ENCODE measurements at places on chromosomes 5 and 9.

- no peak for DNase-seq
Measured at GRCh38 chr5:118611332-118611945, 376.9 kb downstream of the DTWD2 start.

DNA sequence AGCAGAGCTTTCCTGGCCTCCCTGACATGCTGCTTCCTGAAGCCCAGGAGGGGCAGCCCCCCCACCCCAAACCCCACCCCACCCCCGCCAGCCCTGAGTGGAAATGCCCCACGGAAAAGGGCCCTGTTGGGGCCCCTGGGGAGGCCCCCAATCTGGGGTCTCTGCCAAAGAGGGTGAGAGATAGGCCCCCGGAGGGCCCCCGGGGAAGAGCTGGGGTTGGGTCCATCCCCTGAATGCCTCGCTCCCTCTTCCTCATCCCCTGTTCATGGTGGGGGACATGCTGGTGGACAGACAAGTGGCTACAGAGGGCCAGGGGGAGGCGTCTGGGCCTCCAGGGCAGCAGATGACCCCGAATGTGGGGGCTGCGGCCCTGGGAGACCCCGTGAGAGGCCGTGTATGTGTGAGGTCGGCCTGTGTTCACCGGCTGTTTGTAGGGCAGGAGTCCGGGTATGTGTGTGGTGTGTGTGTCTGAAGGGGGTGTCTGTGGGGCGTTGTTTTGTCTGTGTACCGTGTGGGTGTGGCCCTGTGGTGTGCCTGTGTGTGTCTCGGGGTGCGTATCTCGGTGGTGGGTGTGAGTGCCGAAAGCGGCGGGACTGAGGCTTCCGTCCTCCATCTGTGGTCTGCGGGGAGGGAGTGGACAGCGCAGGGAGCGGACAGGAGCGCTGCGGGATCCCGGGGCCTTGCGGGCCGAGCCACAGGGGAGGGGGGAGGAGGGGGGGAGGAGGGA is 11.3 kb downstream of the C9orf50 start:
- no peak for DNase-seq

DNA sequence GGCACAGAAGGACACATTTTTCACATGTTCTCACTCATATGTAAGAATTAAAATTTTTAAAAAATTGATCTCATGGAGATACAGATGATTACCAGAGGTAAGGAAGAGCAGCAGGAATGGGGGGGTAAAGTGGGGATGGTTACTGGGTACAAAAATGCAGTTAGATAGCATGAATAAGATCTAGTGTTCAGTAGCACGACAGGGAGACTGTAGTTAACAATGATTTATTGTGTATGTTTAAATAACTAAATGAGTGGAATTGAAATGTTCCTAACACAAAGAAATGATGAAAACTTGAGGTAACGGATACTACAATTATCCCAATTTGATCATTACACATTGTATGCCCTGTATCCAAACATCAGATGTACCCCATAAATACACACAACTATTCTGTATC is 15.2 kb upstream of the TGFBI start:
- no peak for DNase-seq

GRCh38 chr5:172951371-172952033 is 7.7 kb upstream of the RPL26L1 start:
- no peak for DNase-seq

- no peak for DNase-seq
Measured at GRCh38 chr5:135578685-135579341, at the start of gene CXCL14. TSS of gene CXCL14 (minus strand) at chr5:135578991. CDS start at chr5:135578778, 213 bp downstream.

GRCh38 chr9:126606483-126606870 is 7.3 kb upstream of the LMX1B start:
- no peak for DNase-seq
